ENCODE measurements at places on chromosomes 1 and 21.

DNA sequence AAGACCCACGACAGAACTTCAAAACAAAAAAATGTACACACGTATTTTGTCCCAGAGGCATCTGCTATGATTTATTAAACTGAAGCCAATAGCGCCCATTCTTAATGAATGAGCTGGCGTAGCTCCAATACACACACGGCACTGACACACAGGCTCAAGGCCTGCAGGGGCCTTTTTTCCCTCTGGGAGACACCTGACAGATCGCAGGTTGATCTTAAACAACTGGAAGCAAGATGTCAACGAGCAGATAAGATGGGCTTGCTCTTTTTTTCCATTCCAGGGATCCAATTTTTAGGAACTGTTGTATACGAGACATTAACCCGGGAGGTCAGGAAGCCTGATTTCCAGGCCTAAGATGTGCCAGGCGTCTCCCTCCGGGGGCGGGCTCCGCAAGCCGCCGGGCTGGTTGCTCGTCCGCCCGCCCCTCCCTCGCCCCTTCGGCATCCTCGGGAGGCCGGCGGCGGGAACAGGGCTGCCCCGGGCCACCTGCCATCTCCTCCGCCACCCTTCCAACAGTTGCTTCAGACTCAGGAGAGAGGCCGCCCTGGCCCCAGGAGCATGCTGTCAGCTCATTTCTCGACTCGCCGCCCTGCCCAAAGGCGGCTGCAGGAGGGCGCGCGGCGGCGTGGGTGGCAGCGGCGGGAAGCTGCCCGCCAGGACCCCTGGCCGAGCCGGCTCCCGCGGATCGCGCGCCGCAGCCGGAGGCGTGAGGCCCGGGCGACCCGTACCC is 735 bp downstream of the TTC13 start:
- DNase-seq: no peak

GRCh38 chr1:218666263-218666662 is 321.1 kb downstream of the TGFB2 start:
- no peak for DNase-seq

DNA sequence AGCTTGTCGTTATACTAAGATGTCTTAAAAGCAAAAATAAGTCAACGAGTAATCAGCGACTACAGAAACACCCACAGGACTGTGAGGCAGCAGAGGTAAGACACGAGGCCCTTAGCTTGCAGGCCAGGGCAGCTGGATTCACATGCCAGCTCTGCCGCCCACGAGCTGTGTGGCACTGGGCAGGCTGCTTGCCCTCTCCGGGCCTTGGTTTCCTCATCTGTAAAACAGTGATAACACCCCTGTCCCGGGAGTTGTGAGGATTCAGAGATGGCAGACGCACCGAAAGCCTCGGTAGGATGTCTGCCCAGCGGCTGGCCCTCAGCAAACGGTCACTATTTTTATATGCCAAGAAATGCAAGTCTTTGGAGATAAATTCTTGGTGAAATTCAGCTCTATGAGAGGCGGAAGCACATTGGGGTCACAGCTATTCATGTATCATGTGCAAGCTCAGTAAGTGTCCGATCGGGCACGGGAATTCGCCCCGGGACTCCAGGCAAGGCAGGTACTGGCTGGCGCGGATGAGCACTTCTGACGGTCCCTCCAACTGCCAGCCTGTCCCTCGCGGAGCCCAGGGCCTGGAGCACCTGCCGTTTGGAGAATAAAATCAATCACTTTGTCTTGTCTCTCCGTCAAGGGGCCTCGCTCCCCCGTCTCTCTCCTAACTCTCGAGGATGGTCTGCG is 1.1 kb downstream of the C2CD2 start:
- DNase-seq: no peak

- DNase-seq: no peak
These were observed 187.8 kb upstream of the JUN start for GRCh38 chr1:58971629-58972140.

GRCh38 chr1:25684216-25684965 is 67.8 kb downstream of the MAN1C1 start:
- DNase-seq: no peak

- no peak for DNase-seq
These were observed 14.1 kb downstream of the NTRK1 start for GRCh38 chr1:156874572-156875340.

DNA sequence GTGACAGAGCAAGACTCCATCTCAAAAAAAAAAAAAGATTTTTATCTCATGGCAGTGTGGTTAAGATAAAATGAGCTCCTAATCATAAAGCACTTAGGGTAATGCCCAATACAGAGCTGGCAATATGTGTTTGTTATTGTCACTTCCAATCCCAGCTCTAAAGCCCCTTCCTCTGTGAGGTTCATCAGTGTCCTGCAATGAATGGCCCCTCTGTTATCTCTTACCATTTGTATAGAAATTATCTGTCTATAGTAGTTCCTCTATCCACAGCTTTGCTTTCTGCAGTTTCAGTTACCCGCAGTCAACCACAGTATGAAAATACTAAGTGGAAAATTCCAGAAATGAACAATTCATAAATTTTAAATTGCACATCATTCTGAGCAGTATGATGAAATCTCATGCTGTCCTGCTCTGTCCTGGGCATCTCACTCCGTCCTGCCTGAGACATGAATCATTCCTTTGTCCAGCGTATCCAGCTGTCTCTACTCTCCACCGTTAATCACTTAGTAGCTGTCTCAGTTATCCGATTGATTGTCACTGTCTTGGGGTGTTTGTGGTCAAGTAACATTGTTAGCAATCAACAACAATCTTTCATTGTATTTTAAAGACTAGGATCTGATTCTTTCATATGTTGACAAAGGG is 50.2 kb upstream of the DNAH14 start:
- DNase-seq: no peak

- no peak for DNase-seq
These were observed 23.9 kb upstream of the RPTN start for GRCh38 chr1:152182944-152183361.

DNA sequence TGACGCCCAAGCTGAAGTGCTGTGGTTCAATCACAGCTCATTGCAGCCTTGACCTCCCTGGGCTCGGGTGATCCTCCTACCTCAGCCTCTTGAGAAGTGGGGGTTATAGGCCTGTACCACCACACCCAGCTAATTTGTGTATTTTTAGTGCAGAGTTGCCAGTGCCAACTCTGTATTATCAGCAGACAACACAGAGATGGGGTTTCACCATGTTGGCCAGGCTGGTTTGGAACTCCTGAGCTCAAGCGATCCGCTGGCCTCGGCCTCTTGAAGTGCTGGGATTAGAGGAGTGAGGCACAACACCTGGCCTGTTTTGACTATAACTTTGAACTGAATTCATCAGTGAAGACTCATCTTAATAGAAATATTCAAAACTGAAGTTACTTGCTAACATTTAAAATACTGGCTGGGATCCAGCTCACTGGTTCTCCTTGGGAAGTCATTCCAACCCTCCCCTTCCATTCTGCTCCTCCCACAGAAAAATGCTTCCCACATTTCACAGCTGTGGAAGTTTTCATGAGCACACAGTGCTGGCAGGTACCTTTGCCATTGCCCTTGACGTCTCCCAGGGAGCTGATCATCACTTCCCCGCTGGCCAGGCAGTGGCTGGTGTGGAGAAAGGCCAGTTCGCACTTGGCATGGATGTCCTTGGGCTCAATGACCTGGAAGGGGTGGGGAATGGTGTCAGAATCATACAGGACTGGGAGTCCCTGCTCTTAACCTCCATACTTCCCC is 4.7 kb downstream of the SELENBP1 start:
- no peak for DNase-seq

DNA sequence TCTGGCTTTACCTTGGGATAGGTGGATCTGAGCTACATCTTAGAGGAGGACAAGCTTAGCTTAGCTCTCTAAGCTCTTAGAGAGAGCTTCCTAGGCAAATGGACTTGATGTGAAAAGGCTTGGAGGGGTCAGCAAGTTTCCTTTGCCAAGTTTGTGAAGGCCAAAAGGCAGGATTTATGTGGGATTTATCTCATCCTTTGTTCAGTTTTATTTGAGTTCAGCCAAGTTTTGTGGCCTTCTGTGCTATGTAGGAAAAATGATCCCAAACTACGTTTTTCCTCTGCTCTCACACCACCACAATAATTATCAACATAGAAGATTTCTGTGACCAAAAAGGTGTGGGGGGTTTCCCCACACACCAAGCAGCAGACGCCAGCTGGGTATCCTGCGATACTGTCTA is 26.0 kb upstream of the RNF11 start:
- no peak for DNase-seq

- DNase-seq: no peak
These were observed 426.7 kb downstream of the KCNT2 start for GRCh38 chr1:196181594-196181878.

DNA sequence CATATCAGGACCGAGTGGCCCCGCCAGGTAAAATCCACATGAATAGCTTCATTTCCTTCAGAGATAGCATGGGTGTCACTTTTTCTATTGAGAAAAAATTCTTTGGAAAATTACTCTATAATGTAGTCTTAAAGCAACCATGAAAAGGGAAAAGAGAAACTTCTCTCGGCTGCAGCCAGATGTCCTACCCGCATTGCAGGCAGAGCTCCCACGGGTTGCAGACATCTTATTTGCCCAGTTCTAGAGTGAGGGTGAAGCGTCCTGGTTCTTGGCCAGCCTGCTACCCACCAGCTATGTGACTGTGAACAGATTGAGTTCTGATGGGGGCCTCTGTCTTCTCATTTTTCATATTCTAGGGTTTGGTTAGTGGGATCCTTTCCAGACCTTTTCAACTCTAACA is 5.0 kb downstream of the ATP1B1 start:
- no peak for DNase-seq

- DNase-seq: no peak
These were observed 30.5 kb downstream of the KCNC4 start for GRCh38 chr1:110240476-110241210.

DNA sequence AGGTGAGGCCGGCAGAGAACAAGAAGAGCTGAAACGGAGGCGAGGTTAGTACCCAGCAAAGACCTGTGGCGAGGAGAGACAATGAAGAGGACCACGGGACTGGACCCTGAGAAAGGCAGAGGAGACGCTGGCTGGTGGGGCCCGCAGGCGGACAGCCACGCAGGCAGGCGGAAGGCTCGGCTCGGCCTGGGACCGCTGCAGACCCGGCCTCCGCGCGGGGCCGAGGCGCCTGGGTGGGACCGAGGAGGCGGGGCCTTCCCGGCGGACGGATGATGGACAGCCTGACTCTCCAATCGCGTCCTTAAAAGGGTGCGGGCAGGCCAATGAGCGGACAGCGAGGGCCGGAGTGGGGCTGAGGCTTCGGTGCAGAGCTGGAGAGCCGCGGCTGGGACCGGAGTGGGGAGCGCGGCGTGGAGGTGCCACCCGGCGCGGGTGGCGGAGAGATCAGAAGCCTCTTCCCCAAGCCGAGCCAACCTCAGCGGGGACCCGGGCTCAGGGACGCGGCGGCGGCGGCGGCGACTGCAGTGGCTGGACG is at the start of gene MPZL1:
TSS of gene MPZL1 (plus strand) at position 366 of the 535 bp plus-strand sequence. CDS start 170 bp downstream, outside the sequence.
- peak; percentile 91 for DNase-seq

- DNase-seq: no peak
These were observed 424.1 kb downstream of the TTLL7 start for GRCh38 chr1:83574791-83575190.

- DNase-seq: no peak
These were observed 4.1 kb upstream of the TTLL10 start for GRCh38 chr1:1169429-1170214.

DNA sequence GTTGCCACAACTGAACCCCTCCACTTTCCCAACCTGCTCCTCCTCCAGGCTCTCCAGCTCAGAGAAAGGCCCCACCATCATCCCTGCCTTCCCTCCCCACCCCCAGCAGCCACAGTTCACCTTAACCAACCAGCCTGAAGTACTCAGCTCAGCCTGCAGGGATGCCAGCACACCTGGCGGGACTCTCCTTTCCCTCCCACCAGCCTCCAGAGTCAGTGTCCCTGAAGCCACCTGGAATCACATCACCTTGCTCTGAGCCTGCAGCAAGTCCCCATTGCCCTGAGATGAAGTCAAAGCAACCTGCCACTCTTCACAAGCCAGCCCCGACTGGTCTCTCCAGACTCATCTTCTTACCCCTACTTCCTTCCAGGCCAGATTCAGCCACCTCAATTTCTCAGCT is 26.2 kb upstream of the ZC3H12A start:
- no peak for DNase-seq

DNA sequence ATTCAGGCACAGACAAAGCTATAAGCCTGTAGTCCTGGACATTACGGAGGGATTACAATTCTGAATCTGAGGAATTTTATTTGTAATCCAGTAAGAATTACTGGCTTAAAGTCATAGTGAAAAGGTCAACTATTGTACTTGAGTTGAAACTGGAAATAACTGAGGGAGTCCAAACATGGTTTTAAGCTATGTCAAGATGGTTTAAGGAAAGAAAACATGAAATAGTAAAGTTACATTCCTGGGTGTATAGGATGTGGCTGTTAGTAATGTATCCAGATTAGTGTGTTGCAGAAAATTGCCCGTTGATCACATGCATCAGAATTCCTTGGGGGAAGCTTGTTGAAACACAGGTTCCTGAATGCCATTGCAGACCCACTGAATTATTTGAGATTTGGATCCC is 124.8 kb upstream of the GORAB start:
- DNase-seq: no peak

- no peak for DNase-seq
These were observed 18.4 kb downstream of the MTX1 start for GRCh38 chr1:155226910-155227260.

- no peak for DNase-seq
These were observed 11.8 kb downstream of the CHRNB2 start for GRCh38 chr1:154579374-154579773.

- no peak for DNase-seq
These were observed 137.4 kb upstream of the USP25 start for GRCh38 chr21:15592271-15592860.

- DNase-seq: no peak
These were observed 6.4 kb downstream of the PLPPR4 start for GRCh38 chr1:99270646-99271045.

DNA sequence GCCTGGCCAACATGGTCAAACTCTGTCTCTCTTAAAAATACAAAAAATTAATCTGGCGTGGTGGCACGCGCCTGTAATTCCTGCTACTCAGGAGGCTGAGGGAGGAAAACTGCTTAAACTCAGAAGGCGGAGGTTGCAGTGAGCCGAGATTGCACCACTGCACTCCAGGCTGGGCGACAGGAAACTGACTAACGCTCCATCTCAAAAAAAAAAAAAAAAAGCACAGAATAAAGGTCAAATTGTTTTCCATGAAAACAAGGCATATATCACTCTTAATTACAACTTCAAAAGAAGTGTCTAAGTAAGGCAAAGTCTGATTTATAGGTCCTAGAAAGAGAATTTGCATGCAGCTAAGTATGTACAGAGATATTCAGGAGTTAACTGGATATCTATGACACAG is 25.6 kb downstream of the EYA3 start:
- DNase-seq: no peak

- peak; percentile 9 for DNase-seq
These were observed 612.9 kb downstream of the PTPRU start for GRCh38 chr1:29849038-29849750.
